Activated naive CD4-positive, alpha-beta T cell treated with anti-CD3 and anti-CD28 coated beads, Interleukin-2, amount 50 U/mL, for 16 hours (primary cell): ENCODE measurements at places on chromosomes 4 and X.

- DNase-seq: no peak
Measured at GRCh38 chr4:101238706-101239105, 108.6 kb downstream of the PPP3CA start.

DNA sequence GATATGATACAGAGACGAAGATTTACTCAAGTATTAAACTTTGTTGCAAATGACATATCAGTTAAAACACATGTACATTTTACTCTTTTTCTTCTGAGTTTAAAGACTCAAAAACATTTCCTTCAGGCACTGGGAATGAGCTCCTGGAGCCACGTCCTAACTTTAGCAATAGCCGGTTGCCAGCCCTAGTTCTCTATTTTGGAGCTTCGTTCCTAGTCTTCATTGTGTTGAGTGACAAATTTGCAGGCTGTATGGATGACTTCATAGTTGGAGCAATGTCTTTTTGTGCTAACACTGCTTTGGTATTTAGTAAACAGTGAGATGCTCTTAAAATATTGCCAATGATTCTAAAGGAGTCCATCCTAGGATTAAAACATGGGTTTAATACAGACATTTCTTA, 190.9 kb downstream of the FAT4 start:
- no peak for DNase-seq

GRCh38 chrX:110384490-110384889, 25.8 kb downstream of the RTL9 start:
- DNase-seq: no peak

DNA sequence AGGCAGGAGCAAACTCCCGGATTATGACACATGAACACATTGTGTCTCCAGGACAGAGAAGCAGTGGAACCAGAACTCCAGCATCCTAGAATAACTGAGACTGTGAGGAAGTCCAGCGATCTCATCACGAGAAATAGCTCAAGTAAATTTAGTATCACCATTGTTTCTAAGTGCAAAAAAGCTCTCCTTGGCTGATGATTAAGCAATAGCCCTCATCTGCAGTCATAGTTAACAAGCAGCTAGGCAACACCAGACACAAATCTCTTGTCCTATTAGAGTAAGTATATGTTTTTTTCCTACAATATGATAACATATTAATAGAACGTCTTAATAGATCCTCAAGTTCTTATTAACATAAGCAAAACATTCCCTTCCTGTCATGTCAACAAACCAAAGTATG, 2.4 kb upstream of the CFAP299 start:
- DNase-seq: no peak

- no peak for DNase-seq
Measured at GRCh38 chrX:100939333-100939732, 10.6 kb upstream of the XKRX start.
